ENCODE measurements at places on chromosomes 12 and 14.
A peak's percentile ranks its signal among the peaks of the same experiment; 100 is the strongest.

- DNase-seq = no peak
Measured at GRCh38 chr12:24011927-24012507, 62.5 kb upstream of the SOX5 start.

DNA sequence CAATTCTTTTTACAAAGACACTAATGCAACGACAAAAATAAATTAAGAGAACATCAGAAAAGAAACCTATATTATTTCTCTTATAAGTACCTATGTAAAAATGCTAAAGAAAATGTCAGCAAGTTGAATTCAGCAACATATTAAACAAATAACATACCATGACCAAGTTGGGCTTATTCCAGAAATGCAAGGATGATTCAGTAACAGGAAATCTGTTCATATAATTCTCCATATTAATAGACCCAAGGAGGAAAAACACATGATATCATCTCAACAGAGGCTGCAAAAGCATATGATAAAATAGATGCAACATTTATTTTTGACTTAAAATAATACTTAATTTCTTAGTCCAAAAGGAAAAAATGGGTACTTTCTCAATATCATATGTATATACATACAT is 25.1 kb upstream of the GPHB5 start:
- no peak for DNase-seq

DNA sequence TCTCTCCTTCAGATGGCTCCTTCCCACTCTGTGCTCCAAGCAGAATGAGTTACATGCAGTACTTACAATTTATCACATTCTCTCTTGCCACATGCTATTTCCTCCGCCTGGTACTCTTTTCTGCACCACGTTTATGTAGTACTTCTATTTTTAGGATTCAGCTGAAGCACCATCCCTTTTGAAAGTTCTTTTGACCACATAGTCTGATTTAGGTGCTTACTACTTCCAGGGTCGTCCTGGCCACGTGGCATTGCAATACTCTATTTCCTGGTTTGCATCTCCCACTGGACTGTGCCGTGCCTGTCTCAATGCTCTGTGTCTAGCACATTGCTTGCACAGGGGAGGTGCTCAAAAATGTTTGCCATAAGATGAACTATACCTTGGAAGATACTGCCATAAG is 16.3 kb upstream of the TBC1D30 start:
- DNase-seq = no peak

DNA sequence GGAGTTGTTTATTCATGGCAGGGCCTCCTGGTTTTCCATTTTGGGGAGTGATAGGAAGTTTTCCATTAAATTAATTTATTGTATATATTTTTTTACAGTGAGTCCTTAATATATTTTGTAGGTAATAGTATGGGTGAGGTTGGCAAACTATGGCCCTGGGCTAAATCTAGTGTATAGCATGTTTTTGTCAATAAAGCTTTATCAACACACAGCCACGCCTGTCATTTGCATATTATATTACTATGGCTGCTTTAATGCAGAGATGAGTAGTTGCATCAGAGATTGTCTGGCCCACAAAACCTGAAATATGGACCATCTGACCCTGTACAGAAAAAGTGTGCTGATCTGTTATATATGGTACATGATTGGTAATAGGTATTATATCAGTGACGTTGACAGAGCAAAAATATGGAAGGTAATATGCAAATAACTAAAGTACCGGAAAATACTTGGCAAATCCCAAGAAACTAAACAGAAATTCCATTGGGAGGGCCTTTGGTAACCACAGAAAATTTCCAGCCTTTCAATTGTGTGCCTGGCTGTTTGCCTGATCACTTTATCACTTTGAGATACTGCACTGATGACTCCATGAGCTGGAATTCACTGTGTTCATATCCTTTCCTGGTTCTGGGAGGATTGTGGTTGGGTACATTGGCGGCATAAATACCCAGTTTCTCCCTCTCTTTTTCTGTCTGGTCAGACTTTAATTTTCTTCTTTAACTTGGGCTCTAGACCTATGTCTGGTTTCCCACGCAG is 61.7 kb upstream of the RFLNA start:
- DNase-seq = no peak

DNA sequence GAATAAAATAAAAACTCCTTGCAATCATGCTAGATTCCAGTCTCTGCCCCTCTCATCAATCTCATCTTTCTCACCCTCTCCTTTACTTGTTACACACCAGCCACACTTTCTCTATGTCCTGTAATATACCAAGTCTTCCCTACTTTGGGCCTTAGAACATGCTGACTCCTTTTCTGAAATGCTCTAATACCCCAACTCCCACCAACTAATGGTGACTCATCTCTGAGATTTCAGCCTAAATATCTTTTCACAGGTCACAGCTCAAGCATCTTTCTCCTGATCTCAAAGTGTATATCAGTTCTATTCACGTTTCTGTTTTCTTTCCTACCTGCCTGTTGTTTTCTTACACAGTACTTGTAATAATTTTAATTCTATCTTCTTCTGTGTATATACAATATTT is 378.9 kb upstream of the PRICKLE1 start:
- DNase-seq = no peak

DNA sequence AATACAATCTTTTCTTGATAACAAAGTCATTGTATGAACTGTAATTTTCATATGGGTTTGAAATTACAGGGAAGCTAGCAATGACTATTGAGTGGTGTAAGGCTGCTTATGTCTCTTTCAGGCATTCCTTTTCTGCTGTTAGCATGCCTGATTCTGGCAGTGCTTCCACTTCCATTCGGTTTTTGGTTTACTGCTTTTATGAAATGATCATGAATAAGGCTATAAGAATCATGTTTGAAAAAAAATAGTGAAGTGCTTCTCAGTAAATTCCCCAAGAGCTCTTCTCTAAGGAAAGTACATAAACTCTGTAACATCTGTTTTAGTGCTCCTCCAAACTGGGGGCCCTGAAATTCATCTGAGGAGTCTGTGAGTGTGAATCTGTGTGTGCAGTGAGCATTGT is 434.0 kb upstream of the RGS6 start:
- no peak for DNase-seq

DNA sequence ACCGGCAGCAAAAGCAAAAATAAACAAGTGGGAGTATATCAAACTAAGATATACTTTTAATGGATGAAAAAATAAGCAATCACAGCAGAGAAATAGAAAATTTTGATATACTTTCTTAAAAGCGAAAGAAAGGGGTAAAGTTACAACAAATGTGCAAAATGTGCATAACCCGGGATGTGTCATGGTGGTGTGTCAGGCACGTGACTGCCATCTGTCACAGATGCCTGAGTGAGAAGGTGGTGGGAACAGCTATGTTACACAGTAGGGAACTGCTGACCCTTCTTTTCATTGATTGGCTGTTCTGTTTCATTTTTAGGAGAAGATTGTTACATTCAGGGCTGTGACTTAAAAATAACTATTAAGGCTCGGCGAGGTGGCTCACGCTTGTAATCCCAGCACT is 168.1 kb upstream of the PELI2 start:
- DNase-seq = no peak

DNA sequence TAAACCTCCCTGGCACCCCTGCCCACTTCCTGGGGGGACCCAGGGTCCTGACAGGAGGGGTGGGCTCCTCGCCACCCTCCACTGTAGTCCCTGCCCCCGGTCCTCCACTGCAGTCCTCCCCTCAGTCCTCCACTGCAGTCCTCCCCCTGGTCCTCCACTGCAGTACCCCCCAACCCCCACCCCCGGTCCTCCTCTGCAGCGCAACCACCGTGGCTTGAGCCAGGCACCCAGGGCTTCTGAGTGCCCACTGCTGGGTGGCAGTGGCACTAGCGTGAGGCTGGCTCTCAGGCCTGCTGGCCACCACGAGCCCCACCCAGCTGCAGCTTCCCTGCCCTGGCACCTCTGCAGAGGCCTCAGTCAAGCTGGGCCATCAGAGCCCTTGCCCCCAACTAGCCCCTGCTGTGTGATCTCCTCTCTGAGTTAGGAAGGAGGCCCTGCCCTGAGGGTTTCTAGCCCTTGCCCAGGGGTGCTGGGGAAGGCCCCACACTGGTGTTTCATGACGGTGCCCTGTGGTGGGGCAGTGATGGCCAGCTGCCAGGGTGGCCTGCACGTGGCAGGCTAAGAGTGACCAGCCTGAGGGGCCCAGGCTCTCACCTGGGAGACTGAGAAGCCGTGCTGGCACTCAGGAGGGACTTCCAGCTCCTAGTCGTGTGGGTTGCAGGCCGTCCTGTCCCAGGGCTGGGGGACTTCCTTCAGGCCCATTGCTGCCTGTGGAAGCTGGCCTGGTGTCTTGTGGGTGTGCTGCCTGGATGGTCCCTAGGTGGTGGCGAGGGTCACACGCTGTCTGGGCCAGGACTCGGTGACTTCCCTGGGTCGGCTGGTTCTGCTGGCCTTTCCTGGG is 9.7 kb downstream of the CEP170B start:
- DNase-seq = no peak

GRCh38 chr12:67647181-67647798 is 1.3 kb upstream of the DYRK2 start:
- no peak for DNase-seq

DNA sequence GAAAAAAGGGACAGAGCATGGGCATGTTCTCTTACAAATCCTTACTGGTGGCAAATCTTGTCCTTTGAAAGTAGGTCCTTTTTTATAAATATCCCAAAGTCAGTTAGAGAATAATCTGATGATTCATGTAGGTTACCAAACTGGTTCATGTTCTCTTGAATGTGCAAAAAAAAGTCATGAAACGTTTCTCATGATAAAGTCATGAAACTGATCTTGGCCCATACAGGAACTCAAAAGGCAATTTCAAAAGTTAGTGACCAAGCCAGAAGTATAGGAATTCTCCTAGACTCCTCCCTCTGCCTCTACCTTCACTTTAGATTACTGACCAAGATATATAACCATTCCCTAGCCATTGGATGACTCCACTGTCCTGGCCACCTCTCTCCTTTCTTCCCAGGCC is 27.3 kb upstream of the SPTSSA start:
- no peak for DNase-seq

DNA sequence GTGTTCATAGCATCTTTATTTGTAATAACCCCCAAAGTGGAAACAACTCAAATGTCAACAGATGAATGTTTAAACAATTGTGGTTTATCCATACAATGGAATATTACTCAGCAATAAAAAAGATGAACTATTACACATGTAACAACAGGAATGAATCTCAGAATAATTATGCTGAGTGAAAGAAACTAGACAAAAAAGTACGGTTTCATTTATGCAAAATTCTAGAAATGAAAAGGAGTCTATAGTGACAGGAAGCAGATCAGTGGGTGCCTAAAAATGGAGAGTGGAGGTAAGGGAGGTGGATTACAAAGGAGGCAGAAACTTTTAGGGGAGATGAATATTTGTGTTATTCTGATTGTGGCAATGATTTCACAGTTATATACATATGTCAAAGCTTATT is 4.8 kb downstream of the PRKCH start:
- DNase-seq = peak; percentile 42

- DNase-seq = no peak
Measured at GRCh38 chr12:92771001-92771400, 68.2 kb downstream of the PLEKHG7 start.

- DNase-seq = no peak
Measured at GRCh38 chr12:129561304-129561703, 342.5 kb downstream of the TMEM132D start.

DNA sequence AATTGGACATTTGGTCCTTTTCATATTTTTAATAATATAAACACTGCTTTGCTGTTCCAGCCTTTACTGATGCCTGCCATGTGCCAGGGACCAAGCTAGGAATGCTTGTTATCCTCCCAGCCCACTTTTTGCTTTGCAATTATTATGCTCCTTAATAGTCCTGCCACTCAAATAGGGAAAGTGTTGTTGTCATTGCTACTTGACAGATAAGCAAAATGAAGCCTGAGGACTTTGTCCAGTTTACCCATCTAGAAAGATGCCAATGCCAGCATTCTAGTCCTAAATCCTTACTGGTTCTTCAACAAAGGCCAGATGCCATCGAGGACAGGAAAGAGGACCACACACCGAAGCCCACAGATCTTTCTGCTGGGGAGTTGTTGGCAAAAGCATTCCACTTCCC is 246.5 kb downstream of the EMP1 start:
- DNase-seq = no peak

DNA sequence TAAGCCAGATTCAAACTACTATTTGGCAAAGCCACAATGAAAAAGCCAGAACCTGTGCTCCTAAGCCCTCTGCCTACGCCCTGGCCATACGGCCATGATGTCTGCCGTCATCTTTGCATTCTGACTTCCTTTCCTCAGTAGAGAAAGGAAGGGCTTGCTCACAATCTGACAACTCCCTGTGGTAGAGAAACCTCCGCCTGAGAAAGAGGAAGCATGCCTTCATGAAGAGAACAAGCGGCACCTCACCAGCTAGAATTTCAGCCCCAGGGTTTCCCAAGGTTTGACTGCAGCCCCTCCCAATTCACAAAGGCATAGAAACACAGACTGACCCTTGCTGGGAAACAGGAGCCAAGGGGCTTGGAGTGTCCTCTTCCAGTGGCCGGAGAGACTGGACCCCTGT is 25.7 kb downstream of the TEP1 start:
- DNase-seq = peak; percentile 14

DNA sequence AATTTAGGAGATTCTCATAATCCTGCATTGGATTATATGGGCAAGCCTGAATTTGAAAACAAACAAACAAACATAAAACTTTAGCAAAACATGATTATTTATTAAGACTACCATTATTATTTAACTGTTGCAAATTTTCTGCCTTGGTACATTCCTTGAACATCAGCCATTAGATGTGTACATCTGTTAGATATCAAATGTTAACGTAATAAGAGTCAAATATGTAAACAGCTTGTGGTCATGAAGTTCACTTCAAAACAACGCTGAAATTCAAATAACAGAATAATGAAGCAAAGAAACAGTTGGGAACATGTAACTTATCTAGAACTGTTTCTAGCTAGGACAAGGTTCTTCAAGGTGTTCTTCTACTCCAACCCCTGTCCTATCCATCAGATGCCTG is 14.3 kb upstream of the TMX1 start:
- no peak for DNase-seq

DNA sequence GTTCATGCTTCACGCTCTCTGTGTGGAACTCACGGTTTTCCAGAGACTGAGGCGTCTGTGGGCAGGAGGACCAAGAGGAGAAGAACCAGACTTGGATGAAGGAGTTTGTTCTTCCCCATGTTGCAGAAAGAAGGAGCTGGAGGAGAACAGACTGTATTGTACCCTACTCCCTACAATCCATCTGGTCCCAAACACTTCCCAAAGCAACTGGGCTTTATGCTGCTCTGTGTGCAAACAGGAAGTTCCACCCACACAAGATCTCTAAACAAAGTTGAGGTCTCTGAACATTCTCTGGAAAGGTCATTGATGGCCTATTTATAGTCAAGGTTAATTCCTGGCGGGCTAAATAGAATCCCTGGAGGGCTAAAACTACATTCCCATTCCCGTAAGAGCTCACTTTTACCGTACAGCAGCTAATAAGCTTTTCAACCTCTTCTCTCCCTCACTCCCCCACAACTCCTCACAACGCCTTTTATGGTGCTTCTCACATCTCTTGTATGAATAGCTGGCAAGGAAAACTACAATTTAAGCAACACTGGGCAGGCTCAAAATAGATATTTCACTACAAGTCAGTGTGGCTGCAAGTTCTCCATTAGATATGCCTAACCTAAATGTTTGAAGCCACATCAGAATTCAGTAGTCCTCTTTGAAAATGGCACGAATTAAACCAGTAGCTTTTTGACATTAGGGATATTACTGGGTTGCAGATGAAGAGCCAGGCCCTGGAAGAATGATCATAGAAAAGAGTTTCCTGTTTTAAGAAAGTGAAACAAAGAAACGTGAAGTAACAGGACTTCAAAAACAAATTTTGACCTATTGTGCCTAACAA is at the start of gene A2M:
Gene A2M, minus strand, starts transcription at position 189 of the 829 bp plus-strand sequence. Its CDS starts 70 bp downstream, at position 119.
- DNase-seq = no peak

Data from CD4-positive, alpha-beta T cell treated with Interleukin-17A for 1 hour (primary cell).